T-helper 17 cell (primary cell): ENCODE measurements at places on chromosomes 2 and 18. TPM values are rescaled to one million over a fixed set of nuclear protein-coding genes. Genes with fewer than 3 reads are reported as not detected.

- H3K27me3 ChIP-seq, result peaks cover 49% of the 10 kb centered on the region
- no peak overlapping the region for H3K4me3 ChIP-seq
- H3K27ac ChIP-seq, result peak overlapping the region; percentile 4
- peaks cover 3% of the 10 kb centered on the region for H3K36me3 ChIP-seq
- no peak for DNase-seq
Measured at GRCh38 chr18:13207294-13207693, 11.3 kb upstream of the LDLRAD4 start.

DNA sequence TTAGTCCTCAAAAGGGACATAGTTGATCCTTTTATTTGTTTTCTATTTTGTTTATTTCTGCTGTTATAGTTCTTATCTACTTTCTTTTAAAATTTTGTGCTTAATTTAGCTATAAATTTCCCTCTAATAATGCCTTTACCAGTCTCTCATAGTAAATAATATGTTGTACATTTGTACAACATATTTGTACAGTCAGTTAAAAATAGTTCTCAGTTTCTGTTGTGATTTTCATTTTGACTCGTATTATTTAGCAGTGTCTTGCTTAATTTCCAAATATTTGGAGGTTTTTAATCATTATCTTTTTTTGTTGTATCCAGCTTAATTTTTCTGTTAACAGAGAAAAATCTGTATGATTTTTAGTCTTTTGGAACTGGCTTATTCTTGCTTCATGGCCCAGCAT, 443.6 kb upstream of the TRIB2 start:
- DNase-seq, result no peak
- no peak overlapping the region for H3K27ac ChIP-seq
- peaks cover 6% of the 10 kb centered on the region for H3K36me3 ChIP-seq
- H3K4me1 ChIP-seq, result peaks cover 15% of the 10 kb centered on the region

The BOD1L2 gene
- not detected for total RNA-seq

GRCh38 chr2:226020176-226020575, 620.7 kb downstream of the NYAP2 start:
- no peaks in the 10 kb centered on the region for H3K36me3 ChIP-seq
- DNase-seq, result no peak
- no peaks in the 10 kb centered on the region for H3K4me1 ChIP-seq
- H3K27ac ChIP-seq, result no peak overlapping the region
- no peaks in the 10 kb centered on the region for H3K27me3 ChIP-seq
- H3K4me3 ChIP-seq, result no peak overlapping the region

DNA sequence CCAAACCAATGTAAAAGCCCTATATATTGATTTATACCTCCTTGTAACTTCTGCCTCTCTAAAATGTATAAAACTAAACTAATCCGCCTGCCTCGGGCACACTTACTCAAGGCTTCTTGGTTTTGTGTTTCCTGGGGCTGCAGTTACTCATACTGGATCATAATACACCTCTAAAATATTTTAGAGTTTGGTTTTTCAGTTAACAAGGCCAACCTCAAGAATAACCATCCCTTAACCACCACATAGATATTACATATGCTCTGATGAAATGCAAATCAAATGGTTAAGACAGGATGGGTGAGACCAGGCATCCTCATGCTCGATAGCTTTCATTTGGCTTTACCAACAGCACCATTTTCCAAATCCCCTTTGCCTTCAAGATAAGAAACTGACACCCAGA, 46.4 kb downstream of the UXS1 start:
- H3K27ac ChIP-seq, result peak overlapping the region; percentile 100
- no peak for DNase-seq
- peak overlapping the region; percentile 80 for H3K4me3 ChIP-seq
- no peaks in the 10 kb centered on the region for H3K27me3 ChIP-seq

- DNase-seq, result no peak
- no peak overlapping the region for H3K27ac ChIP-seq
- H3K27me3 ChIP-seq, result no peaks in the 10 kb centered on the region
- H3K4me3 ChIP-seq, result no peak overlapping the region
Measured at GRCh38 chr18:995629-996028, 91.0 kb downstream of the ADCYAP1 start.

The MAPK4 gene
- not detected for total RNA-seq

The AQP4 gene
- total RNA-seq, result not detected

GRCh38 chr18:8607776-8608742, 1.2 kb upstream of the RAB12 start:
- no peak for DNase-seq
- H3K27me3 ChIP-seq, result peaks cover 8% of the 10 kb centered on the region
- peaks cover 10% of the 10 kb centered on the region for H3K36me3 ChIP-seq
- peak overlapping the region; percentile 99 for H3K27ac ChIP-seq

GRCh38 chr2:230976671-230977171, 19.2 kb upstream of the SPATA3 start:
- peak overlapping the region; percentile 98 for H3K27ac ChIP-seq
- H3K4me1 ChIP-seq, result peaks cover 33% of the 10 kb centered on the region

The TMX3 gene
- 38.4 TPM for total RNA-seq

GRCh38 chr2:237702441-237703391, 75.3 kb downstream of the LRRFIP1 start:
- no peak for DNase-seq
- peak overlapping the region; percentile 99 for H3K27ac ChIP-seq
- H3K36me3 ChIP-seq, result peaks cover 2% of the 10 kb centered on the region
- H3K4me3 ChIP-seq, result peak overlapping the region; percentile 90

The GPC1 gene
- total RNA-seq, result 1.7 TPM

DNA sequence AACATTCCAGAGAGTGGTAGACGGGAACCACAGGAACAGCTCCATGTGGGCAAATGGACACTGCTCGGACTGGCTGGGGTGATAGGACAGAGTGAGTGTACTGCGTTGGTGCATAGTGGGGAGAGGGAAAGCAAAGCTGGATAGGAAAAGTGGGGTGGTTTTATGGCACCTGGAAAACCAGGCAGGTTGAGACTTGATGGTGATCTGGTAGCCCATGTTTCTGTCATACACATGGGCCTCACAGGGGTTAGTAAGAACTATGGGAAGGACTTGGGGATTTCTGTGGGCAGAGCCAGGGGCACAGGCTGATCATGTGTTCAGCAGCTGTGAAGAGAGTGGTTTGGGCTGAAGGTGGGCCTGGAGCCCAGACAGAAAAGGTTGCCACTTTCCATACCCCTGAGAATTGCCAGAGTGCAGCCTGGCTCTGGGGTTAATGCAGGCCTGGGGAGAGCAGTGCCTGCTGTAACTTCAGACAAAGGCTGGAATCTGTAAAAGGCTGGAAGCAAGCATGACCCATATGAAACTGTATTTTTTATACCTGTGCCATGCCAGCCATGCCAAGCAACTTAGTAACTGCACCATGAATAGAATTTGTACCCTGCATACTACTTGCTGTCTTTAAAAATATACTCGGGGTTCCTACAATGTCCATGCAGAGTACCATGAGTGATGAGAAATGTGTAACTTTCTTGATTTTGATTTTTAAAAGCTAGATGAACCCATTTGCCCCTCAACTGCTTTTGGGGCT, 41.9 kb downstream of the RPIA start:
- peaks cover 4% of the 10 kb centered on the region for H3K4me1 ChIP-seq
- peak overlapping the region; percentile 59 for H3K27ac ChIP-seq
- no peaks in the 10 kb centered on the region for H3K27me3 ChIP-seq
- peaks cover 3% of the 10 kb centered on the region for H3K36me3 ChIP-seq
- H3K4me3 ChIP-seq, result no peak overlapping the region

GRCh38 chr2:3785890-3786273, 82.5 kb downstream of the DCDC2C start:
- H3K4me1 ChIP-seq, result no peaks in the 10 kb centered on the region
- H3K36me3 ChIP-seq, result no peaks in the 10 kb centered on the region
- DNase-seq, result no peak
- no peak overlapping the region for H3K4me3 ChIP-seq

DNA sequence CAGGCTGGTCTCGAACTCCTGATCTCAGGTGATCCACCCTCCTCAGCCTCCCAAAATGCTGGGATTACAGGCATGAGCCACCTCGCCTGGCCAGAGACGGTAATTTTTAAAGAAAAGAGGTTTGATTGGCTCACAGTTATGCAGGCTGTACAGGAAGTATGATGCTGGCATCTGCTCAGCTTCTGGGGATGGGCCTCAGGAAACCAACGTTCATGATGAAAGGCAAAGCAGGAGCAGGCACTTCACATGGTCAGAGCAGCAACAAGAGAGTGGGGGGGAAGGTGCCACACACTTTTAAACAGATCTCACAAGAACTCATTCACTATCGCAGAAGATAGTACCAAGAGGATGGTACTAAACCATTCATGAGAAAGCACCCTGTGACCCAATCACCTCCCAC, 38.0 kb upstream of the GPD2 start:
- DNase-seq, result no peak
- no peaks in the 10 kb centered on the region for H3K27me3 ChIP-seq
- no peak overlapping the region for H3K27ac ChIP-seq
- peaks cover 3% of the 10 kb centered on the region for H3K36me3 ChIP-seq
- no peak overlapping the region for H3K4me3 ChIP-seq
- H3K4me1 ChIP-seq, result peaks cover 13% of the 10 kb centered on the region

GRCh38 chr2:215660687-215661086, 224.8 kb upstream of the FN1 start:
- H3K36me3 ChIP-seq, result peaks cover 4% of the 10 kb centered on the region

- H3K27ac ChIP-seq, result no peak overlapping the region
- no peak for DNase-seq
- H3K4me1 ChIP-seq, result peaks cover 2% of the 10 kb centered on the region
- peaks cover 12% of the 10 kb centered on the region for H3K27me3 ChIP-seq
- peaks cover 4% of the 10 kb centered on the region for H3K36me3 ChIP-seq
Measured at GRCh38 chr2:7906431-7906830, 775.4 kb upstream of the ID2 start.
